ENCODE measurements at places on chromosomes 16 and 17. TPM values are rescaled to one million over a fixed set of nuclear protein-coding genes. Genes with fewer than 3 reads are reported as not detected.
A peak's percentile ranks its signal among the peaks of the same experiment; 100 is the strongest.

DPEP2 gene
- 0.88 TPM for total RNA-seq

NACA2 gene
- not detected for total RNA-seq

- peaks cover 27% of the 10 kb centered on the region for H3K4me1 ChIP-seq
- peak overlapping the region; percentile 88 for H3K27ac ChIP-seq
- H3K4me3 ChIP-seq: peak overlapping the region; percentile 96
- H3K36me3 ChIP-seq: no peaks in the 10 kb centered on the region
- DNase-seq: peak; percentile 38
These were observed 873 bp downstream of the USP10 start for GRCh38 chr16:84700446-84701300.

- H3K4me3 ChIP-seq: no peak overlapping the region
- no peaks in the 10 kb centered on the region for H3K27me3 ChIP-seq
- no peaks in the 10 kb centered on the region for H3K36me3 ChIP-seq
- H3K4me1 ChIP-seq: peaks cover 14% of the 10 kb centered on the region
- no peak overlapping the region for H3K27ac ChIP-seq
These were observed 36.6 kb downstream of the ANKRD11 start for GRCh38 chr16:89453501-89454321.

DNA sequence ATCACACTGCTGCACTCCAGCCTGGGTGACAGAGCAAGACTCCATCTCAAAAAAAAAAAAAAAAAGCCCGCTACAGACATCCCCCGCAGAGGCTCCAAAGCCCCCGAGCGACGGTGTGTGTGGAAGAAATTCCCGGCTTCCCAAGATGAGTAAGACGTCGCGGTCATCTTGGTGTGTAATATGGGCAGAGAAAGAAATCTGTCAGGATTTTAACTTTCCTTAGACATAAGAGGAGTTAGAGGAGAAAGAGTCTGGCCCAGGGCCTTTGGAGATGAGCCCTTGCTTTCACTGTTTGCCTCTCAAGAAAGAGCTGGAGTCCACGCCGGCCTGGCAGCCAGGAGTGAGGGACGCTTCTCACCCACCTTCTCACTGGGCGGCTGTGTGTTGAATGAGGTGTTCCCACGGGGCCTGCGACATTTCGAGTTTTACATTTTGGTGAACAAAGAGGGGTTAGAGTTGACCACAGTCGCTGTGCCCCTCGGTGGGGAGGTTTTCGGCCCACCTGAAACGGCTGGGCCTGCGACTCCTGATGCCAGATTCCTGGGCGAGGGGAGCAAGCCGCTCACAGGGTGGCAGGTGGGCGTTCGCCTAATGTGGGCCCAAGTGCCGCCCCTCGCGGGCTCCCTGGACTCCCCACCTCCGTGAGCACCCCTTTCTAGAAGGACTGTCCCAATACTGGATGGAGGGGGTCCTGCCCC lies 17.9 kb downstream of the C1QTNF1 start:
- H3K27ac ChIP-seq: no peak overlapping the region
- H3K36me3 ChIP-seq: no peaks in the 10 kb centered on the region
- DNase-seq: no peak
- no peak overlapping the region for H3K4me3 ChIP-seq
- no peaks in the 10 kb centered on the region for H3K27me3 ChIP-seq

DNA sequence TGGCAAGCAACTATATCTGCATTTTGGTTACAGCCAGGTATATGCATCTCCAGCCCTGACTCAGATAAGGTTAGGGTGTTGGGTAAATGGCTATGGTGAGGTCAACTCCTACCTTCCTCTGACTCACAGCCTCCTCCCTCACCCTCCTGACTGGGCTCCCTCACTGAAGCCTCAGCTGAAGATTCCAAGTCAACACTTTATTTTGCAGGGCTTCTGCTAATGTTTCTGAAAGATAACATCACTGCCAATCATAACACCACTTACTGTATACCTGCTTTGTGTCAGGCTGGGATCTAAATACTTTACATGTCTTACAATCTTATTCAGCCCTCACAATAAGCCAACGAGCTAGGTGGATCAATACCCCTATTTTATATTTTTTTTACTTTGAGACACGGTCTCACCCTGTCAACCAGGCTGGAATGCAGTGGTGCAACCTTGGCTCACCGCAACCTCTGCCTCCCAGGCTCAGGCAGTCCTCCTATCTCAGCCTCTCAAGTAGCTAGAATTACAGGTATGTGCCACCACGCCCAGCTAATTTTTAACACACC lies 47.8 kb upstream of the GCSH start:
- H3K27ac ChIP-seq: no peak overlapping the region
- H3K4me3 ChIP-seq: no peak overlapping the region
- no peak for DNase-seq
- no peaks in the 10 kb centered on the region for H3K36me3 ChIP-seq

Data from colonic mucosa (tissue), 4 donors.